ENCODE measurements at places on chromosomes 12 and 14.

DNA sequence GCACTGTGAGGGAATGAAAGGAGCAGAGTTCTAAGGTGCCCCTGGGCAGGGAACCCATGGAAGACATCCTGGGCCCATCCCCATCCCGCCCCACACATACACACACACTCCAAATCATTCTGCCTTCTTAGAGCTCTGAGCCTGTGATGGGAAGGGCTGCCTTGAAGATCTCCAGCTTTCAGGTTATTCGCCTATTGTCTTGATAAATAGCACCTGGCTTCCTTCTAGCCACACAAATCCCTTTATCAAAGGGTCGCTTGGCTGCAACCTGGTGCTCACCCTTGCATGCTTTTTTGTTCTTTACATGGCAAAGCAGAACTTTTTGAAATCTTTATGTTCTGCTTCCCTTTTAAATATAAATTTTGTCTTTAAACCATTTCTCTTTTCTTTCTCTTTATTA is 112.2 kb upstream of the TMTC1 start:
- no peak for DNase-seq

DNA sequence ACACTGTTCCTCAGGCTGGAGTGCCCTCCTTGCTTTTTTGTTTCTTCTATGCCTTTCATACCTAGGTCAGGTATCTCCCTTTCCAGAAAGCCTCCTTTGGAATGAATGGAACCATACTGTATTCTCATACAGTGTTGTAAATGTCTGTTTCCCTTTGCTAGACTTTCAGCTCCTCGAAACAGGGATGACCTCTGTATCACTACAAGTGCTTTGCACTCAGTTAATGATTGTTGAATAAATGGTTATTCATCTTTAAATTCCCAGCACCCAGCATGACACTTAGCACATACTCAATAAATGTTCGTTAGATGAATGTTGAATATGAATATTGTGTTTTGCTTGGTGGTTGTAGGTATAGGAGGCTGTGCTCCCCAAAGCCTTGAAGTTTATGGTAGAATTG is 5.9 kb upstream of the TULP3 start:
- no peak for DNase-seq

DNA sequence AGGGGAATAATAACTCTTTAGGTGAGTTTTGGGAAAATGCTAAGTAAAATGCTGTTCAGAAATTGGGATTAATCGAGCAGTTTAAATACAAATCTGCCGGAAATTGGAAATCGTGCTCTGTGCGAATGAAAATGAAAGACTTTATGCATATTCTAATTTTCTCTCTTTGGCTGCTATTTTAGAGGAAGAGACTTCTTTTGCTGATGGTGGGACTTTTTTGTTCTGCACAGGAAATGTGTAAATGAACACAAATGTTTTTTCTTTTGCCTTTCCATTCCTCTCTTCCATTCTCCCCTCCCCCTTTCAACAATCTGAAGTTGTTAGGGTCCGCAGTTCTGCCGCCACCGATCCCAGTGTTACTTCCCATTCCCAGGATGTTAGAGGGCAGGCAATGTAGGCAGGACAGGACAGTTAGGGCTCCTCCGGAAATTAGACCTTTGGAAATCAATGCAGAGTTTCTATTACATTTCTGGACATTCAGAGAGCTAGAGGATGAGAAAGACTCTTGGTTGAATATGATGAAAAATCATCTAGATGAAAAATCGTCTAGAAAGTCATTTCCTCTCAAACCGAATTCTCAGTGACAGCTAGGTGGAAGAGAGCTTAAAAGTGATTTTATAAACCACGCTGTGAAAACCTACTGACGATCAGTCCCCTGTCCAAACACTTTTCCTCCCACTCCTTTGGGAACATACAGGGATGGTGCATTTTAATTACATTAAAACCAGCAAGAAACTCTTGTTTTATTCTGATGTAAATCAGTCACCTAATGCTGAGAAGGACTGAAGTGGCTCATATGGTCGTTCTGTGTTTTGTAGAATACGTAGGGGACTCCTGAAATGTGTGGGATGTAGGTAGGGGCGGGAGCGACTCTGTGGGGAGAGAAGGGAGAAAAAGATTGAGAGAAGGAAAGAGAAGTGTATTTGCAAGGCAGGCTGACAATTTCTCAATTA is 17.8 kb downstream of the FOXG1 start:
- DNase-seq, result no peak

DNA sequence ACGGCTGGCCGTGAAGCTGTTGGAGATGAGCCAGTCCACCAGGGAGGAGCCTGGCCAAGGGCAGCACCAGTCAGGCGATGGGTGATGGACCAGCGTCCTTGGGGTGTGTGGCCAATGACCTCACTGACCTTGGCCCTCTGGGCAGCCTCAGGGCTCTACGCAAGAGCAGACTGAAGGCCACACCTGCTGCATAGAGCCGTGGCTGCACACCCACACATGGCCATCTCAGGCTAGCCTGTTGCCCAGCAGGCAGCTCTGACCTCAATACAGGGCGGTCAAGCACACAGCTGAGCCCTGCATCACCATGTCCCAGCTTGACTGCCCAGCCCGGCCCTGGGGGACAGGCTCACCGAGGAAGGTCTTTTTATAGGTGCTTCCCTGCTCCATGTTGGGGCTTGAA is 19.2 kb downstream of the PLEK2 start:
- DNase-seq, result no peak

DNA sequence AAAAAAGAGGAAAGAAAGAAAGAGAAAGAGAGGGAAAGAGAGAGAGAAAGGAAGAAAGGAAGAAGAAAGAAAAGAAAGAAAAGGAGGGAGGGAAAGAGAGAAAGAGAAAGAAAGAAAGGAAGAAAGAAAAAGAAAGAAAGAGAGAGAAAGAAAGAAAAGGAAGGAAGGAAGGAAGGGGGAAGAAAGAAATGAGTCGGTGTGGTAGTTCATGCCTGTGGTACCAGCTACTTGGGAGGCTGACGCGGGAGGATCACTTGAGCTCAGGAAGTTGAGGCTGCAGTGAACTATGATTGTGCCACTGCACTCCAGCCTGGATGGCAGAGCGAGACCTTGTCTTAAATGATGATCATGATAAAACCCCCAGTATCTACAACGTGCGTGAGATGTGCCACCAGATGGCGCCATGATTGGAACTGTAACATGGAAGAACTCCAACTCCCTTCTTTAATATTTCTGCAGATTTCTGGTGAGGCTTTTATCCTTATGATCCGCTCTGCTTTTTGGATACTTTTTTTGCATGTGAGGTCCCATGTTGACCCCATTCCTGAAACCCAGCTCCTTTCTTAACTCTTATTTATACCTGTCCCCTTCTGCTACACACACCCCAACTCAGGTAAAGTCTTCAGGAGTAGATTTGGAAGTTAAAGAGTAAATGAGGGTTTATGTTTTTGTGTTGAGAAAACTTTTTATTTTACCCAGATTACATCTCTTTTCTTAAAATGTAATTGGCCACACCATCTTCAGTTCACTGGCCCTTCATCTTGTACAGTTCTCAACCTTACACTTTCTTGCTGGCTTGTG is 25.6 kb downstream of the RNASE10 start:
- peak; percentile 70 for DNase-seq

GRCh38 chr12:71005166-71005565 is 84.6 kb upstream of the PTPRR start:
- DNase-seq, result no peak

DNA sequence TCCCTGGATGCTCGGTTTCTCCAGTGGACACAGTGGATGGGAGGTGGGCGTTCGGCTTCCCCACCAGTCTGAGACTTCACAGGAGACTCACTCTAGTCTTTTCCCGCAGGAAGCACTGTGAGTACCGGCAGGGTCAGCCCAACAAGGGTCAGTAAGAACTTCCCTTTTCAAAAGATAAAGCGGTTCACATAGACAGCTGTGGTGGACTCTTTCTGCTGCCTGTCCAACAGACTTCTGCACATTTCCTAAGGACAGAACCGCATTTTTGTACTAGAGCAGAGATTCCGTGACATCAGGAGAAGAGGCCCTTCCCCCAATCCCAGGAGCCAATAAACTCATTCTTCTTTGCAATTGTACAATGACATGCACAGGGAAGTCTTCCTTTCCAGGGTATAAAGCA is 10.4 kb downstream of the LTBR start:
- no peak for DNase-seq

DNA sequence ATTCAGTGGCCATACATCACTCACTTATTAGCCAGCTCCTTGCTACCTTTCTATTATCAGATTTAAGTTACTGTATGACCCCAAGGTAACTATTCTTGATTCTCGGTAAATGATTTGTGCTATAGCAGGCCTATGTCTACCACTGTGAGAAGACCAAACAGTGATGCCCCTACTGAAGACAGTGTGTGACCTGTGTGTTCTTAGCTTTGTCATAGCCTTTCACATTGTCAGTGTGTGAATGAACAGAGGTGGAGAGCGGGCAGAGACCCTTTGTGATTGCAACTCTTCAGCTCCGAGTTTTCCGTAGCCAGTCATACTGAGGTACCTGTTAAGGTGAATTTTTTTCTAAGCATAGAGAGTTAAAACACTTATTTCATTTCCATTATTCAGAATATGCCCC is 294.0 kb downstream of the LRFN5 start:
- DNase-seq, result no peak

DNA sequence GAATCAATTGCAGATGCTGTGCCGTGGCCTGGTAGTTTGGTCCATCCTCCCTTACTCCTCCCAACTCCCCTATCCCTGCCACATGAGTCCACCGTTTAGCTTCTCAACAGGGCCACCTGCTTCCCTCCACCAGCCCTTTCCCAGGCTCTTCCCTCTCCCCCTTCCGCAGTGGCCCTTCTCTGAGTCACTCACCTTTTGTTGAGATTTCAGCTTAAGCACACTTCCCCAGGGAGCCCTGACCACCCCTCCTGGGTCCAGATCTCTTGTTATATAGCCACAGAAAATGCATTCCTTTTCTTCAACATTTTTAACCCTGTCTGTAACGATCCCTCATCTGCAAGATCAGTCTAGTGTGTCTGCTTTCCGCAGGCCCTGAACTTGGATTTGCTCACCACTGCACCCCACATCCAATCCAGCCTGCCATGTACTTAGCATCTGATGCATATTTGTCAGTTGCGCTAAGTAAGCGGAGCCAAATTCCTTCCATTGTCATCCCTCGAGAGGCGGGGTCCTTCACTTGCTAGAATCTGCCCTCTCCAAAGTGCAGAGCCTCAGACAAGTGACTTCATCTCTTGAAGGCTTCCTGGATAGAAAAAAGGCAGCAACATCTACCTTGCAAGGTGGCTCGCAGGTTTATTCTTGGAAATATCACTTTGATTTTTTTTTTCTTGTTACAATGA is 41.1 kb downstream of the TMEM63C start:
- DNase-seq, result no peak

GRCh38 chr12:42308390-42308789 is 17.5 kb downstream of the ZCRB1 start:
- DNase-seq, result no peak

DNA sequence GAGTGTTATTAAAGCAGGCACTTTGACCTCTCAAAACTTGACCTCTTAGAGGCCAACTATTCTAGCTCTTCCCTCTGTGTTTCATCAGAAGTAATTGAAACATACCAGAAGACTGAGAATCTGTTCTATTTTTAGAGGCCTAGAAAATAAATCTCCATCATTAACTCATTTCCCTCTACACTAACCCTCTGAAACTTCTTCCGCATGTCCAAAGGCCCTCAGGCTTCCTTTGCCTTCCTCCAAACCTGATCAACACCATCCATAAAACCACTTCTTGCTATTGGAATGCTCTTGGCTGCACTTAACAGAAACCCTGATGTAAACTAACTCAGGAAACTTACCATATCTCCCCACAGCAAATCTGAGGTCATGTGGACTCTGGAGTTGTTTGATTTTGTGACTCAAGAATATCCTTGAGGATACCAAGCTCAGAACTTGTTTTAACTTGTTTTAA is 196.4 kb downstream of the RPAP3 start:
- peak; percentile 89 for DNase-seq
